ENCODE measurements at places on chromosomes 16 and 17.

DNA sequence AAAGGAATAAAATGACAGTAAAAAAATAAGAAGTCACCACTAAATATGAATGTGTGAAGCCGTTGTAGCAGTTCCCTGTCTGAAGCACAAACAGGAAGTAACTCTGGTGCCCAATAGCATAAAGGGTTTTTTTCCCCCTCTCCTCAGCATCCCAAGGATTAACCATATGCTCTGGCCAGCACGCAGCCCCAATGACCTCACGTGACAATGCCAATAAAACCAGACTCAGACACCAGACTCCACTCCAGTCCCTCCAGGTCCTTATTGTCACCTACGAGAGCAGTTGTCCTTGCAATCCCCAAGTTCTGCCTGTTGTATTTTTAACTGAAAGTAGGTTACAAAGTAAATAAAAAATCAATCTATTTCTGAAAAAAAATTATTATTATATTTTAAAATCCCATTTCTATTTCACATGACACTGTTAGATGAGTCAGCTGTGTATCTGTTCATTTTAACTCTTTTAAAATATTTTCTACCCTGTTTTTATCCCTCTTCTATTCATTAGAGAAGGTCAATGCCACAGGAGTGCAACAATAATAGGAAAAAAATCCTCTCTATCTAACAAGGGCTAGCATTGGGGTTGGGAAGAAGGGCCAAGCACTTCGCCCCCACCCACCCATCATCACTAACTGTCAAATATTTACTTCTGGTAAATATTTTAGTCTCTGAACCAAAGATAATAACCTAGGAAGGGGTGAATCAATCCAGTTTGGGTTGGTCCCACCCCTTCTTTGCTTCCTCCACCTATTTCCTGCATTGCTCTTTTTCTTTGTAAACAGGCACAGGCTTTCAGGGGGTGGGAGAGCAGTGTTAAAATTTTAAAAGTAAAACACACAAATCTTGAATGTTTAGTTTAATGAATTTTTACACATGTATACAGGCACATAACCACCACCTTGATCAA, 6.6 kb downstream of the PRAC1 start:
- DNase-seq: no peak

GRCh38 chr16:22357635-22357971, 16.8 kb downstream of the CDR2 start:
- no peak for DNase-seq

- no peak for DNase-seq
Observed at GRCh38 chr16:79042886-79043285, 557.7 kb downstream of the MAF start.

GRCh38 chr16:22278441-22279230, 18.6 kb upstream of the POLR3E start:
- DNase-seq: no peak

DNA sequence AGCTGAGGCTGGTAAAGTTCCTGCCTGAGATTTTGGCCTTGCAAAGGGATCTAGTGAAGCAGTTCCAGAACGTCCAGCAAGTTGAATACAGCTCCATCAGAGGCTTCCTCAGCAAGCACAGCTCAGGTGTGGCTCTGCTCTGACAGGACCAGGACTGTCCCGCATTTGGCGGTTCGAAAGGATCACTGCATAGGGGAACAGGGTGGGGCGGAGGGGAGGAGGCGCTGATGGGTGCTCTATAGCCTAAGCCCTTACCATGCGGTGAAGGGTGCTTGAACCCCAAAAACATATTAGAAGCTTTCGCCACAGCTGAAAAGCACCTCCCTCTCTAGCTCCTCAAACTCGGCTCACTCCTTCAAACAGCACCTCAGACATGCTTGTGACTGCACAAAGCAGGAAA, 29.9 kb upstream of the ENDOV start:
- DNase-seq: no peak

- DNase-seq: no peak
Observed at GRCh38 chr16:22315979-22316378, 18.8 kb downstream of the POLR3E start.

DNA sequence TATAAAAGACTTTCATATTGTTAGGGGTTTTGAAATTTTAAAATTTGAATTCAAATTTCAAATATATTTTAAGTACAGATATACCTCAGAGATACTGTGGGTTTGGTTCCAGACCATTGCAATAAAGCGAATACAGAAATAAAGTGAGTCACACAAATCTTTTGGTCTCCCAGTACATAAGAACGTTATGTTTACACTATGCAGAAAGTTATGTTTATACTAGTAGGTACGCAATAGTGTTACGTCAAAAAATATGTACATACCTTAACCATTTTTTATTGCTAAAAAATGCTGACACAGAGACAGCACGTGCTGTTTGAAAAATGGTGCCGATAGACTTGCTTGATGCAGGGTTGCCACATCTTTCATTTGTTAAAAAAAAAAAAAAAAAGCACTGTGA, 19.7 kb downstream of the NUP88 start:
- DNase-seq: no peak

- peak; percentile 46 for DNase-seq
Observed at GRCh38 chr17:68133346-68134045, 98.0 kb downstream of the KPNA2 start.

DNA sequence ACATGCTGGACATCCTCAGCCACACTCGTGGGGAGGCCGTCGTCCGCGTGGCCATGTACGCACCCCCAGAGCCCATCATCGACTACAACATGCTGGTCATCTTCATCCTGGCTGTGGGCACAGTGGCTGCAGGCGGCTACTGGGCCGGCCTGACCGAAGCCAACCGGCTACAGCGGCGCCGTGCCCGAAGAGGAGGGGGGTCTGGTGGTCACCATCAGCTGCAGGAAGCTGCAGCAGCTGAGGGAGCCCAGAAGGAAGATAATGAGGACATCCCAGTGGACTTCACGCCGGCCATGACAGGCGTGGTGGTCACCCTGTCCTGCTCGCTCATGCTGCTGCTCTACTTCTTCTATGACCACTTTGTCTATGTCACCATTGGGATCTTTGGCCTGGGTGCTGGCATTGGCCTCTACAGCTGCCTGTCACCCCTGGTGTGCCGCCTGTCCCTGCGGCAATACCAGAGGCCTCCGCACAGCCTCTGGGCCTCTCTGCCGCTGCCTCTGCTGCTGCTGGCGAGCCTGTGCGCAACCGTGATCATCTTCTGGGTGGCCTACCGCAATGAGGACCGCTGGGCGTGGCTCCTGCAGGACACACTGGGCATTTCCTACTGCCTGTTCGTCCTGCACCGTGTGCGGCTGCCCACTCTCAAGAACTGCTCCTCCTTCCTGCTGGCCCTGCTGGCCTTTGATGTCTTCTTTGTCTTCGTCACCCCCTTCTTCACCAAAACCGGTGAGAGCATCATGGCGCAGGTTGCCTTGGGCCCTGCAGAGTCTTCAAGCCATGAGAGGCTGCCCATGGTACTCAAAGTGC, 900 bp downstream of the SPPL2C start:
- DNase-seq: no peak

DNA sequence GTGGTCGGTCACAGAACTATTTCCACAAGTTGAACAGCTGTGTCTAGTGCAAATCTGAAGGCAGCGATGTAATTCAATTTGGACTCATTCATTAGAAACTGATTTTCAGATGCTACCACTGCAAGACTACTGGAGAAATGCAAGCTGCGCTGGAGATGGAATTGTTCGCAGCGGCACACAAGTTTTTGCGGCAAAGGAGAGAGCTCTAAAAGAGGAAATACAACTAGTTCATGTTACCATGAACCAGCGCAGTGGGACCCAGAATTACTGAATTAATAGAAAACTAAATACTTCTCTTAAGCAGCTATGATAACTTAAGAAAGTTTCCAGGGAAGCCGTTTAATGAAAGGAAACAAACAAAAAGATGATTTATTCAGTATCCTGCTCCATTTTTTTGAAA, 1.9 kb downstream of the CREBBP start:
- no peak for DNase-seq

- DNase-seq: no peak
Observed at GRCh38 chr17:73430848-73431247, 119.0 kb upstream of the CDC42EP4 start.

Data from ELF-1 (cell line).